Suppressor macrophage treated with lipopolysaccharide for 1 hour (primary cell): ENCODE measurements at places on chromosomes 7 and 10.

DNA sequence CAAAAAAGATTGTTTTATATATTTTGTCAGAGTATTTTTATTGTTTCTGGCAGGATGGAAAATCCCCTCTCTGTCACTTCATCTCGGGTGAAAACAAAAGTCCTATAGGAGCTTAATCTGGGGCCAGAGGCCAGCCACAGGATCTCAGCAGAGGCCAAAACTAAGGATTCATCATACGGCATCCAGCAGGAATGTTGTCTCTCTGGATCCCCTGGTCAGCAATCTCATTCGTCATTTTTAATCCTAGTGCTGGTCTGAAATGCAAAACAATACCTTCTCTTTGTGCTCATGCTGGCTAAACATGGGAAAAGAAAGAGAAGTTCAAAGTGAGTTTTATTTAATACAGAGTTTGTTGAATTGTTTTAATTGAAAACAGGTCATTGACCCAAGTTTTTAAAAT, 482.5 kb upstream of the AUTS2 start:
- no peak for DNase-seq

GRCh38 chr7:81499262-81500116, 270.4 kb downstream of the HGF start:
- DNase-seq, result peak; percentile 75

DNA sequence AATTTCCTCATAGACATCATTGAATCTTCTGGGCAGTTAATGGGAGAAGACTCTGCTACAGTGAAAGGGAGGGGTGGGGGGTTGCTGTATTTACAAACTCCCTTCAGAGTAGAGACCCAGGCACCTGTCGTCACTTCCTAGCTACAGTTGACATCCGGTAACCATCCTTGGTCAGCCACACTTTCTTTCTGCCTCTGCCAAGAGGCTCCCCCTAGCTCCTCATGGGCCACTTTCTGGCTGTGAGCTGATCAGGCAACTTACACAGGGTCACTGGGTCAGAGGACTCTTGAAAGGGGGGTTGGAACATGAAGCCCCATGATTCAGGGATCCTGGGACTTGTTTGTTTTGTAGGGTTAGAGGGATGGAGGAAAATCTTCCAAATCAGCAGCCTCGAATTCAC, 1.2 kb downstream of the TECPR1 start:
- DNase-seq, result peak; percentile 16

- DNase-seq, result peak; percentile 77
Observed at GRCh38 chr10:98041352-98042043, 11.1 kb upstream of the CRTAC1 start.

GRCh38 chr10:13440185-13441061, 88.4 kb downstream of the BEND7 start:
- peak; percentile 52 for DNase-seq

GRCh38 chr10:7585228-7585627, 81.5 kb downstream of the ITIH5 start:
- no peak for DNase-seq

GRCh38 chr7:26284995-26285632, 6.5 kb upstream of the SNX10 start:
- no peak for DNase-seq

- no peak for DNase-seq
Observed at GRCh38 chr7:22759721-22760120, 32.7 kb downstream of the IL6 start.

GRCh38 chr7:3244241-3244814, 56.7 kb upstream of the SDK1 start:
- DNase-seq, result no peak

- no peak for DNase-seq
Observed at GRCh38 chr7:139476139-139476538, 7.3 kb downstream of the KLRG2 start.

GRCh38 chr7:135843214-135843613, 94.6 kb upstream of the FAM180A start:
- DNase-seq, result peak; percentile 21

- no peak for DNase-seq
Observed at GRCh38 chr7:138667535-138668228, 33.5 kb downstream of the SVOPL start.

- DNase-seq, result no peak
Observed at GRCh38 chr7:43535810-43536585, 46.9 kb upstream of the STK17A start.

DNA sequence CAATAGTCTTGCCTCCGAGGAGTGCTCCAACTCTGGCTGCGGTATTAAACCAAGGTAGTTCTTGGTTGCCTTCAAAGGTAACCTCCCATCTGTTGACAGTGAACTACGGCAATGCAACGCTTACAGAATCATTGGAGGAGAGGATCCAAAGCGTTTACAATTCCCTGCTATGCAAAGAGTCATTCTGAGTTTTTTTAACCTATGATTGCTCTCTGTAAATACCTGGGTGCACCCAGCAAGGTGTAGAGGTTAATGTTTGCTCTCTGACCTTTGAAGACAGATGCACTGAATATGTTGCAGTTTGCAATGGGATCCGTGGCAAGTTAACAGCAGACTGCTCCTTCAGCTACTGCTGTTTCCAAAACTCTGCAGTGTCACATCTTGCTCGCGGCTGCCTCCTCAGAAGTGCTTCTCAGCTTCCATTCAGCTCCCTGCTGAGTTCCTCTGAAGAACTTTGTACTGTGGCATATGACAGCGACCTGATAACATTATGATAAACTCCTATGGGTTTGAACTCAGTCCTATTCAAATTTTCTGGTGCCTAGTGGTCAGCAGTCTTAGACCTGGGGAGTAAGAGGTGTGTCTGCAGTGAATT, 29.0 kb downstream of the KIAA1217 start:
- DNase-seq, result no peak

- DNase-seq, result peak; percentile 4
Observed at GRCh38 chr10:61211468-61211867, 241.7 kb downstream of the TMEM26 start.

DNA sequence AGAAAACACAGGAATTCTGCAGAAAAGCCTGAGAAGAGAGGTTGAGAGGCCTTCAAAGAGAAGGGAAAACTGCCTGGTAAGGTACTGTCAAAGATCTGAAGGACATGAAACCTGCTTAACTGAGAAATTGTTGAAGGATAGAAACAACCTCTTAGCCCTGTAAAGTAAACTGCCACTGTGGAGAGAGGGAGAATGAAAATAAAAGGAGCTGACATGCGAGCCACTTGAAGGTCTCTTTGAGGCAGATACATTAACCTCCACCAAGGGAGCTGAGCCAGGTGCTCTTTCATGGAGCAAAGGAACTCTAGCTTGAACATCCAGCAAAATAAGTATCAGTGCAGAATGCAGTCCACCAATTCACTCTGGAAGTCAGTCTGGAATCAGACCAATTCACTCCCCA, 108.8 kb upstream of the FEZF1 start:
- DNase-seq, result no peak

GRCh38 chr7:133786401-133786937, 340.7 kb upstream of the LRGUK start:
- DNase-seq, result no peak

- no peak for DNase-seq
Observed at GRCh38 chr10:43218206-43218950, 48.5 kb downstream of the RASGEF1A start.

- DNase-seq, result no peak
Observed at GRCh38 chr7:131145770-131146169, 181.9 kb upstream of the MKLN1 start.

DNA sequence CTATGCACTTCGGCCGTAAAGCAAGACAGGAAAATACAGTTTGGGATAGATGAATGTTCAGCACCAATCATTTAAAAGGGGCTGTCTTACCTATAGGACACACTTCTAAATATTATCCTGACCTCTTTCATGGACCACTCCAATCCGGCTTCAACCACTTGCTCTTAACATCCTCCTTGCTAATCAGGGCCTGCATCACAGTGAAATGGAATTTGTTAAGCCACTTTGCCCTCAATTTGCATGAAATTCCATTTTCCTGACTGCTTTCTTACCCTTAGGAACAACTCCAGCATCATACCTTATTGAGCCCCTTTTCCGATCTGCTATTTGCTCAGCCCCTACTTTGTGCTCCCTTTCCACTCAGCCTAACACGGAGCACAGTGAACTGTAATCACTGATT, 667.3 kb downstream of the PHTF2 start:
- DNase-seq, result no peak

DNA sequence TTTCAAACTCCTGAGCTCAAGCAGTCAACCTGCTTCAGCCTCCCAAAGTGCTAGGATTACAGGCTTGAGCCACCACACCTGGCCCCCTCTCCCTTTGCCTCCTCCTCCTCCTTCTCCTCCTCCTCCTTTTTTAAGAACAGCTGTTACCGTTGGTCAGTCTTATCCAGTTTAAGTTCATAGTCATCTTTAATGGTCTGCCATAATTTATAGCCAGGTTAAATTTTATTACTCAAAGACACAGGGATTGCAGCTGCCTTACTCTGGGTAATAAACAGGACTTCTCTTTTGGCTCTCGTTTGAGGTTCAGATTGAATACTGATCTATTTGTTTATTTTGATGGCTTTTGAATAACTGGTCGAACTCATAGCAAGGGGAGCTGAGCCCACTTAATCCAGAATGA, 35.2 kb downstream of the ATOH7 start:
- DNase-seq, result no peak

- DNase-seq, result no peak
Observed at GRCh38 chr10:93148476-93148875, 74.8 kb downstream of the CYP26A1 start.

DNA sequence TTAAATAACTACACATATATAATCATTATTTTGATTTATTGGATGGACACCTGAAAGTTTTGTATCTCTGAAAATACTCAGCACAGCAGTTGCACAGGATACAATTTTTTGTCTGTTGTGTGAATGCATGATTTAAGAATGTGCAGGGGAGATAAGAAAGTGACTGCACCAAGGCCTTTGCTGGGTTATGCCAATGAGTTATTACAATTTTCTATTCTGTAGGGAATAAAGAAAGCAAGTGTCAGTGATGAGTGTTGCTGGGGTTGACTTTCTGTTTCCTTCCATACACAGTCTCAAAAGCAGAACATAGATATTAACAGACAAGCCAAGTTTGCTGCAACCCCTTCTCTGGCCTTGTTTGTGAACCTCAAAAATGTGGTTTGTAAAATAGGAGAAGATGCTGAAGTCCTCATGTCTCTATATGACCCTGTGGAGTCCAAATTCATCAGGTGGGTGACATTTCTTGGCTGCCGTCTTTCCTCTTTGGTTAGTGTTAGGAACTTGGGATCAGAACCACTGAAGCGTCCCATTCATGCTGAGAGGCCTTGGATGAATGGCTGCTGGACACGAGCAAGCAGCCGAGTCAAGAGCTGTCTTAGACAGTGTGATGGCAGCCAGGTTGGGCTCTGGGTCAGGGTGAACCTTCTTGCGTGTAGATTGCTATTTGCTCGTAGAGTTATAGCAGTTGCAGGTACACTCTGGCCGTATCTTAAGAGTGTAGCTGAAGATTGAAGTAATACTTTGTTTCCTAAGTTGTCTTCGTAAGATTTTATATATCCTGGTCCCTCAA, 92.8 kb downstream of the DOCK1 start:
- DNase-seq, result no peak

- no peak for DNase-seq
Observed at GRCh38 chr7:101422356-101423195, 59.9 kb downstream of the COL26A1 start.

GRCh38 chr10:104323760-104324201, 14.5 kb downstream of the ITPRIP start:
- peak; percentile 48 for DNase-seq

- no peak for DNase-seq
Observed at GRCh38 chr10:5467634-5468255, 31.6 kb downstream of the CALML5 start.

- DNase-seq, result peak; percentile 47
Observed at GRCh38 chr7:17646253-17646956, 293.9 kb downstream of the SNX13 start.

GRCh38 chr10:99979066-99979685, 30.6 kb downstream of the DNMBP start:
- no peak for DNase-seq

DNA sequence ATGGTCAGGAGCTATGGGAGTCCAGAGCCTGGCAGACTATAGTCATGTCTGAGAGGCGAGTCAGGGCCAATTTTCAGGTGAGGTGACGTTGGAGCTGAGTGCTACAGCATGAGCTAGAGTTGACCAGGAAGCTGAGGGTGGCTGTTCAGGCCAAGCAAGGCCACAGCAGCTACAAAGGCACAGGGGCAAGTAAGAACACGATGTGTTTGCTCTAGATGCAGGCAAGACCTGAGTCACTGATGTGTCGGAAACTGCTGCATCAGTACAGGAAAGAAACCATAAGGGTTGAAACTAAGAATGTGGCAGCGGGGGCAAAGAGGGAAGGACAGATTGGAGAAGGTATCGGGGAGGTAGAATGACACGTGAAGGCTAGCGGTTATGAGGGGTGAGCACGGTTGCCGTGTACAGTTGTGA, 11.8 kb upstream of the RRP12 start:
- no peak for DNase-seq

DNA sequence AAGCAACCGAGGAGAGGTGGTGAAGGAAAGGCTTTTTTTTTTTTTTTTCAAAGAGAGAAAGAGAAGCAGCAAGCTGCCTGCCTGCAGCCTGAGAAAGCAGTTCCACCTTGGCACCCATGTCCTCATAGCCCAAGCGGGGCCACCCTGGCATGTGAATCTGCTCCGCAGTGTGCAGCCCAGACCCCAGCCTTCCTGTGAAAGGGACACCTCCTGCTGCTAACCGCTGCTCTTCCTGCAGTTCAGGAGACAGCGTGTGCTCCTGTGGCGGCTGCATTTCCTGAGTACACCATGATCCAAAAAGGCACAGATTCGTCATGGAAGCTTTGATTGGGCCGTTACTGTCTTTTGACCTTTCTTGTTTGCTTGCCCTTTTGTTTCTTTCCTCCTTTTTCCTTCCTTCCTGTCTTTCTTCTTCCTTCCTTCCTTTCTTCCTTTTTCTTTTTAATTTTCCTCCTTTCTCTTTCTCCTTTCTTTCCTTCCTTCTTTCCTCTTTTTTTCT, 38.1 kb downstream of the IKZF1 start:
- no peak for DNase-seq

- no peak for DNase-seq
Observed at GRCh38 chr7:79064187-79064823, 389.2 kb downstream of the MAGI2 start.

DNA sequence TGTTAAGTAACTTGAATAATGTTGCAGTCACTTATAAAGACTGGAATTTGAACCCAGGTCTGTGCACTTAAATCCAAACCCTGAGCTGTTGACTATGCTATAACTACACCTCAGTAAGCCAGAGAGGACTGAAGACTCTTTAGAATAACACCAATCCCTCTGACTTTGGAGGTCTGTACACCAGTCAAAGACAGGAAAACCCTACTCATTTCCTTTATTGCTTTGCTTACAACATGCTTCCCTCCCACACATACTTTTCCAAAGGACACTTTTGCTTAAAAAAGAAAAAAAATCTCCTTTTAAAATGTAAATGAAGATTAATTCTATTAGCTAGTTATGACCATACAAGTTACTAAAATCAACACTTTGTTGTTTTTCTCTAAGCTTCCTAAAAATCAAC, 184.7 kb upstream of the KCTD7 start:
- DNase-seq, result peak; percentile 57

DNA sequence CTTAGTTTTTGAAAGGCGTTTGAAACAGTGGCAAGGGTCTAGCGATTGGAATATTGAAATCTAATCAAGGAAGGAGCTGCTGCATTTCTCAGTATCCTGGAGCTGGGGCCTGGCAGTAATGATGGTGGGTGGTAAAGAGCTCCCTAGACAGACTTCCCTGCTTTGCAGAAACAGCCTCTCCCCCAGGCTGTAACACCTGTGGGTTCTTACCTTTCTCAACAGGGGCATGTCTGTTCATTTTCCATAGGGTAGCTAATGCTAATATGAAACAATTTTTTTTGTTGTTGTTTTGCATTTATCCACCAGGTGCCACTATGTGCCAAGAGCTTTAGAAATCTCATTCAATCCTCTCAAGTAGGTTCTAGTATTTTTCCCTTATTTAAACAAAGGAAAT, 345.5 kb downstream of the REEP3 start:
- DNase-seq, result peak; percentile 45

GRCh38 chr7:126803060-126803665, 449.6 kb downstream of the GRM8 start:
- DNase-seq, result peak; percentile 61
